ENCODE measurements at places on chromosomes 3 and 15.

- no peak for DNase-seq
These were observed 13.0 kb downstream of the ADAMTS17 start for GRCh38 chr15:100328796-100329195.

DNA sequence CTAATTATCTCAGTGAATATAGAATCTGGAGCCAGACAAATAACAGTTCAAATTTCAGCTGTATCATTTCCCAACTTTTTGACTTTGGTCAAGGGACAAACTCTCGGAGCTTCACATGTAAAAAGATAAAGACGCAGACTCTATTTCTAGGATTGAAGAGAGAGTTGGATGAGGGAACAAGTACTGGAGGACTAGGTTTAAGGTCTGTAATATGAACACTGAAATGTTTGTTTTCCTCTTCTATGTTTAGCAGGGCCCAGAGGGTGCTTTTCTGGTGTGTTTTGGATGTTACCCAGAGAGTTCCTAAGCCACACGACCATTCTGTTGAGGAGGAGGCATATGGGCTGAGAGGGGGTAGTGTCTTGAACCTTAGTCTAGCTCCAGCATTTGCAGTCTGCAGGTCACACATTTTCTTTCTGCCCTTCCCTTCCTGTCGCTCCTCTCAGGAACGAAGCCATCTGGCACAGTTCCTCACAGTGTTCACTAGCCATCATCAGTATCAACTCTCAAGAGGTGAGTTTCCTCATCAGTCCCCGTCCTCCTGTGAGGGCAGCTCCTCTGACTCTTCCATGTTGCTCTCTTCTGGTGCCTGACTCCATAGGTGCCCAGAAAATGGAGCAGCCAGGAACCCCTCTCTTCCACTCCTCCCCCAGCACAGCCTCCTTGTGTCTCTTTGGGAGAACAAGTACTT, 250.1 kb downstream of the SQOR start:
- DNase-seq = no peak

DNA sequence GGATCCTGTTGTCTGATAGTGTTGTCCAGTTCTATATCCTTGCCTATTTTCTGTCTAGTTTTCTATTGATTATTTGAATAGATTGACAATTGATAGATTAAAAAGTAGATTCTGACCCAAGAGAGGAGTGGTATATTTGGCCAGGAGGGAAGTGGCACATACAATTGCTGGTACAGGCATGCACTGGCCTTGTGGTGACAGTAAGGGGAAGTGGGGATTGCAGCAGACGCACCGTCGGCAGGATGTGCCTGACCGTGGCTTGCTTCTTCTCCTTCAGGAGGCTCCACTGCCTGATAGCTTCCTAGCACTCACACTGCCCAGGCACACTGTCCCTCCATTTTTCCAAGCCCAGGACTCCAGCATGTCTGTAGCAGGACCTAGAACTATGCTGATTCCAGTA, 10.5 kb downstream of the GABRG3 start:
- no peak for DNase-seq

- no peak for DNase-seq
These were observed 11.7 kb downstream of the SHOX2 start for GRCh38 chr3:158094235-158095110.

DNA sequence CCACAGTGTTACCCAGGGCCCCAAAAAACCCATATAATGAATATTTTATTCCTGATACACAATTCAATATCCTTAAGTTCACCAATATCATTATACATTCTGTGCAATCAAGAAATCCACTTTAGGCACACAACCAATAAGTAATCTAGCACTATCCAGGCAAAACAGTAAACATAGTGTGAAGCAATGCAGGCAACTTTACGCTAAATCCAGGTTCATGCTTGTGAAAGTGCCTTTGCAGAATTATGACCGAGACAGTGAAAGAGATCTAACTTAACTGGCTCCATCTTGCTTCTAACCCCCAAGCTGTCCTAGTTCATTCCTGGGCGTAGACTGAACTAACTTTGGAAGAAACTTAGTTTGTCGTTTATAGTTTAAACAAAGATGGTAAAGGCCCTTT, 34.2 kb upstream of the INO80 start:
- no peak for DNase-seq

GRCh38 chr3:183161552-183162336, 790 bp downstream of the LAMP3 start:
- no peak for DNase-seq

DNA sequence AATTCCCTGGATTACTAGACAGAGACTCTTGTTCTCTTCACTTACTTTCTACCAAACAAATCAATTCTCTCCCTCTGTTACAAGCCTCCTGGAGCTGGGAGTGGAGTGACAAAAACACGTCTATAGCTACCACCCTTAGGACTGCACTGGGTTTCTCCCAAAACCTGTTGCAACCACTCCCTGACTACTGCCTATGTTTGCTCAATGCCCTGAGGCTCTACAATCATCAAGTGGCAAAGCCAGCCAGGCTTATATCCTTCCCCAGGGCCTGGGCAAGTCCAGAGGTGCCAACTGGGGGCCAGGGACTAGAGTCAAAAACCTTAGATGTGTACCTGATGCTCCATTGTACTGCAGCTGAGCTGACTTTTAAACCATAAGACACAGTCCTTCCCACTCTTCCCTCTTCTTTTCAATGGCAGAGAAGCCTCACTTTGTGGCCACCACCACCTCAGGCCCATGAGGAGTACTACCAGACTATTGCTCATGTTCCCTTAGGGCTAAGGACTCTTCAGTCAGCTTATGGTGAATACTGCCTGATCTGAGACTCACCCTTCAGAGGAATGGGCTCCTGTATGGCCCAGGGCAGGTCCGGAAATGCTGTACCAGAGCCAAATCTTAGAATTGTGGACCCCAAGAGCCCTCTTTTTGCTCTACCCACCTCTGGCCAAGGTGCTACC, 125.4 kb upstream of the PLCL2 start:
- no peak for DNase-seq

DNA sequence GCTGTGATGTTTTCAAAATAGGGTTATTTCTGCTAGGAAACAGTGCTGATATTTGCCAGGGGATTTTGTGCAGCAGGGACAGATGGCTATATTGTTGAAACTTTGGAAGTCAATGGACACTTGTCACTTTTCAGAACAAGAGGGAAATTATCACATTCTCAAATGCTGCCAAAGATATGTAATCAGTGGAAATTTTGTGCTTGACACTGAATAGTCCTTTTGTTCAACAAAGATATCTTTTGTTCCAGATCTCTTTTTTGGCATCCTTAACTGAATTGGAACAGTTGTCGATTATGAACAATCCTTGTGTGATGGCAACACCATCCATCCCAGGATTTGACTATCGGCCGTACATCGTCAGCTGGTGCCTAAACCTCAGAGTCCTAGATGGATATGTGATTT, 7.8 kb downstream of the CEP97 start:
- no peak for DNase-seq

DNA sequence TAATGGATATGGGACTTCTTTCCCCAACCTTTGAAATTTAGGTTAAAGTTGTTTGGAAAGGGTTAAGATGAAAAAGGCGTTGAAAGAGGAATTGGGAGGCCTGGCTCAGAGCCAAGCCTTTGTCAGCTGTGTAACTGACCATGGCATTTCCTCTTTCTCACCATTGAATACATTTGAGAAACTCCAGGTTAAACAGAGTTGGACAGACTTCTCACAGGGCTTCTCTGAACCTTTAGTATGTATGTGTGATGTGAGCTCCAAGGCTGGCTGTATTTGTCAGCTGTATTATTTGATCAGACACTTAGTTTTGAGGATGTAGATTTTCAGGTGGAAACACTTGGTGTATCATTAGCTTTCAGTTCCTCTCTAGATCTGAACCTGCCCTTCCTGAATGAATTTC, 136.4 kb upstream of the GOLGA6L4 start:
- no peak for DNase-seq
